ENCODE measurements at places on chromosomes 7 and 10. TPM values are rescaled to one million over a fixed set of nuclear protein-coding genes. Genes with fewer than 3 reads are reported as not detected.

The SH2D4B gene
- not detected for total RNA-seq

The ACHE gene
- not detected for total RNA-seq

The ZP3 gene
- total RNA-seq: 20.4 TPM

- no peaks in the 10 kb centered on the region for H3K36me3 ChIP-seq
- H3K27ac ChIP-seq: no peak overlapping the region
- H3K4me3 ChIP-seq: no peak overlapping the region
- no peaks in the 10 kb centered on the region for H3K27me3 ChIP-seq
- DNase-seq: no peak
- no peaks in the 10 kb centered on the region for H3K4me1 ChIP-seq
Observed at GRCh38 chr10:22962817-22963216, 35.0 kb downstream of the ARMC3 start.

DNA sequence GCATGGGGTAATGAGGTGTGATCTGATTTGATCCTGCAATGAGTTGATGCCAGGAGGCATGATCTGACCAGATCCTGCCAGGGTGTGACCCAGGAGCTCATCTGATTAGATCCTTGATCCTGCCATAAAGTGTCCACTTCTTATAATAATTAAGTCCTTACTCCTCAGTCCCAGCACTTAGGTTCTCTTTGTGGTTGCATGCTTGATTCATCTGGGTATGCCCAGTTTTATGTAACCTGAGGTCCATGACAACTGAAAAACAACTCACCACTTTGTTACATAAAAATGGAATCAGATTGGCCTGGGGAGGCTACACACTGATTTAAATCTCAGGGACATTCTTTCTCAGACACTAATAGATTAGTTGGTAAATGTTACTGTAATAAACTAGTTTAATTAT, 19.1 kb downstream of the ACADSB start:
- H3K27ac ChIP-seq: no peak overlapping the region
- no peak overlapping the region for H3K4me3 ChIP-seq
- DNase-seq: no peak
- H3K27me3 ChIP-seq: no peaks in the 10 kb centered on the region
- no peaks in the 10 kb centered on the region for H3K36me3 ChIP-seq

GRCh38 chr10:92848037-92848440, 281 bp upstream of the EXOC6 start:
- no peaks in the 10 kb centered on the region for H3K27me3 ChIP-seq
- peaks cover 38% of the 10 kb centered on the region for H3K4me1 ChIP-seq
- peak overlapping the region; percentile 84 for H3K4me3 ChIP-seq
- peak overlapping the region; percentile 74 for H3K27ac ChIP-seq

DNA sequence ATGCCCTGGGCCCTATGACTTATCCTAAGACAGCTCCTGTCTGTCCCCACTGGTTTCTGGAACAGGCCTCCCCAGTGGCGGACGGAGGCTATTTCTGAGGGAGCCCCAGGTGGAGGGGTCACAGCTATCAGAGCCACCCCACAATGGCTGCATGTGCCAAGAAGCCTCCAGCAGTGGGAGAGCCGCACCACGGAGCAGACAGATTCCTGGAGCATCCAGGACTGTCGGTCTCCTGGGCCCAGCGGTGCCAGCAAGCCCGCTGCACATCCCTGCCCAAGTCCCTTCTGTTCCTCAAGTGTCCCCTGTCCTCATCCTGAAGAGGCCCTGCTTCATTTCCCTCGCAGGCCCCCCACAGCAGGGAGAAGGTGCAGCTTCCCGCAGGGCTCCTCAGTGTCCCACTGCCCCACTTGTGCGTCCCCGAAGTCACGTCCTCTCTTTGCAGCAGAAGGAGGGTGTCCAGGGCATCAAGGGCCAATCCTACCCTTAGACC, 193.0 kb upstream of the SHH start:
- DNase-seq: no peak
- H3K36me3 ChIP-seq: no peaks in the 10 kb centered on the region
- H3K27me3 ChIP-seq: peaks cover 7% of the 10 kb centered on the region
- H3K4me1 ChIP-seq: no peaks in the 10 kb centered on the region
- no peak overlapping the region for H3K4me3 ChIP-seq

Measured in activated CD4-positive, alpha-beta memory T cell treated with anti-CD3 and anti-CD28 coated beads for 36 hours (primary cell).